ENCODE measurements at places on chromosomes 11 and 22.

DNA sequence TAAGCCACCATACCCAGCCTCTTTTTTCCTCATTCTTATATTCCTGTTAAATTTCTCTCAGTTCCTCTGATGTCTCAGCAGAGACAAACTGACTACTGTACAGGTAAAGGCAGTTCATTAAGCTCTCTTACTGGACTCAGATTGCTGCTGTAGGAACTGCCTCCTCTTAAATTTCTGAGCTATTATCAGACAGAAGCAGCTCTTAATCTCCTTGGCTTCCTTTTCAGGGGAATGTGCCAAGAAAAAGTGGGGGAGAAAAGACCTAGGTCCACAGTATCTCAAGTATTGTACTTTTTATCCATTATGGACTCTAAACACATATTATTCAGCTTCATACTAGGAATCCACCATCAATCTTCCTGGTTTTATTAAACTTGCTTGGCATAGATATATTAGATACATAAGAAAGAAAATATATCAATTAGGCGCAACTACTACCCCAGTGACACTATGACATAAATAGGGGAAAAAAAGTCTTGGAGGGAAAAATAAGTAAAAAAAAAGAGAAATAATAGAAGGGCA is 26.1 kb downstream of the MRTFA start:
- no peak for DNase-seq

GRCh38 chr11:124760205-124760652 is 1.9 kb downstream of the ESAM start:
- no peak for DNase-seq

DNA sequence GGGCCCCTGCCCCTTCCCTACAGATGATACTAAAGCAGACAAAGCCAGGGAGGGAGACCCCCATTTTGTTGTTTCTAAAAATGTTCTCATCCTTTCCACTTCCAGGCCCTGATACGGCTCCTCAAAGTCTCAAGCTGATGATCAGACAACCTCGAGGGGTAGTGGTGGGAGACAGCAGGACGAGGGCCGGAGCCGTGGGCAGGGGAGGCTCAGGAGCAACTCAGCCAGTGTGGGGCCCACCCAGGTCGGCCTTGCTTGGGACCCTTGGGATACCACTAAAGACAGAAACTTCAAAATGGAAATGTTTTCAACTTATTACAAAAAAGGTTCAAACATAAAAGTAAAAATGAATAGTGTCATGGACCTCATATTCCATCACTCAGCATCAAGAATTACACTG is 15.2 kb upstream of the VPS37C start:
- DNase-seq = no peak

- no peak for DNase-seq
These were observed 25.4 kb upstream of the SORL1 start for GRCh38 chr11:121426476-121427399.

GRCh38 chr22:40418366-40419201 is 48.2 kb downstream of the SGSM3 start:
- no peak for DNase-seq

DNA sequence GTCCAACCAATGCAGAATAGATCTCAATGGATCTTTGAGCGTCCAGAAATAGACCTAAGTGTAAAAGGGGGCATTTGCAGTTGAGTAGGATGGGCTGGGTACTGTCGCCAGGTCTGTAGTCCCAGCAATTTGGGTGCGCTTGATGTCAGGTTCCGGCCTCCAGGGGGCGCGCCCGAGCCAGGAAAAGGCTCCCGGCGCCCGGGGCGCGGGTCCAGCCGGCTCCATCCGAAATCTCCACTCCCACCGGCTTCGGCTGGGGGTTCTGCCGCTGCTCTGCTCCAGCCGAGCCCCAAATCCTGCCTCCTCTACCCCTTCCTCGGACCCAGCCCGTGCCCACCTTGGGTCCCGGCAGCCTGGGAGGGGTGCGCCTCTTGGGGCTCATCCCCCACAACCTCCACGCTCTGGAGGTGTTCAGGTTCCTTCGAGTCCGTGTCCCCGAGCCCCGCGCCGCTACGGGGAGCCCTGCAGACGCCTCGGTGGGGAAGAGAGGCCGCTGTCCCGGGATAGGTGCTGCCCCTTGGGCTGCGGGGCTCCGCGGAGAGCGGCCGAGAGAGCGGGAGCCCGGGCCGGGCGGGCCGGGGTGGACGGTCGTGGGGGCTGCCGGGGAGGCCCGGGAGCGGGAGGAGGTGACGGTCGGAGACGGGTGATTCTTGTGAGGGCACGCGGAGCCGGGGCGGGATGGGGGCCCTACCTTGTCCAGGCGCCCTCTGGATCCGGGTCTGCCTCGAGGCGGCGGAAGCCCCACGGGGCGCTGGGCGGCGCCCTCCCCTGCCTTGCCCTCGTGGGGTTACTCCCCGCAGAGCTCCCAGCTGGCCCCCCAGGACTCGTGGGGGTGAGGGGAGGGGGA is 13.0 kb upstream of the CYB5R3 start:
- no peak for DNase-seq

- no peak for DNase-seq
These were observed 12.2 kb downstream of the SC5D start for GRCh38 chr11:121304759-121305158.

- DNase-seq = no peak
These were observed 15.9 kb upstream of the HYLS1 start for GRCh38 chr11:125871391-125872137.

All from SK-N-MC (cell line).